Activated T-helper 2 cell treated with anti-CD3 and anti-CD28 coated beads, Interferon-gamma antibody, Interleukin-2, Interleukin-4, amounts not matched to agents 10 μg/mL and 5 μg/mL and 100 μg/mL, durations not matched to agents 14 hours and 24 hours and 36 hours (primary cell): ENCODE measurements at places on chromosomes 5 and 9. TPM values are rescaled to one million over a fixed set of nuclear protein-coding genes. Genes with fewer than 3 reads are reported as not detected.

GRCh38 chr9:8088477-8088876 is 288.9 kb upstream of the DMAC1 start:
- no peak overlapping the region for H3K27ac ChIP-seq
- H3K4me3 ChIP-seq = no peak overlapping the region
- no peak for DNase-seq
- no peaks in the 10 kb centered on the region for H3K36me3 ChIP-seq

GRCh38 chr9:97565262-97565661 is 63.8 kb downstream of the TMOD1 start:
- no peak for DNase-seq
- no peaks in the 10 kb centered on the region for H3K4me1 ChIP-seq
- no peak overlapping the region for H3K27ac ChIP-seq
- no peaks in the 10 kb centered on the region for H3K36me3 ChIP-seq
- peaks cover 9% of the 10 kb centered on the region for H3K27me3 ChIP-seq

DNA sequence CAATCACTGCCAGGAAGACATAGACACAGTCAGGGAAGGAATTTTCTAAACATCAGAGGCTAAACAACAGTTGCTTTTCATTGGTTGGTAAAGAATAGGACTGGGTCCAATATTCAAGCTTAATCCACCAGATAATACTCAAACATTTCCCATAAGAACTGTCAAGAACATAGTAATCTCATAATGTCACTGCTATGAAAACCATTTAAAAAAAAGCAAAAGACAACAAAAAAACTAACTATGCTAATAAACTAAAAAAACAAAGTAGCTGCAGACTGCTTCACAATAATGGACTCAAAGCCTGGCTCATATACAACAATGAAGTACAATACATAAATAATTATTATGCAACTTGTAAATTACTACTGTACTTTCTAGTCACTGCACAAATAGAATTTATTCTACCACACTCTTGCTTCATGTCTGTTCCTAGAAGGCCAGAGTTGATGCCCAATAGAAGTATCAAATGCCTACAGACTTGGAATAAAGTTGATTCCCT is 148.7 kb downstream of the MLLT3 start:
- H3K27me3 ChIP-seq = no peaks in the 10 kb centered on the region
- no peak overlapping the region for H3K27ac ChIP-seq
- peaks cover 7% of the 10 kb centered on the region for H3K36me3 ChIP-seq
- no peak for DNase-seq
- no peak overlapping the region for H3K4me3 ChIP-seq

The RAB24 gene
- total RNA-seq = 17.7 and 19.0 TPM in 2 replicates
